ENCODE measurements at places on chromosomes 11 and 22. TPM values are rescaled to one million over a fixed set of nuclear protein-coding genes. Genes with fewer than 3 reads are reported as not detected.

Gene USH1C
- total RNA-seq, result not detected

Gene CECR2
- 1.2 TPM for total RNA-seq

Gene ART1
- not detected for total RNA-seq

Gene KCNJ11
- total RNA-seq, result 1.0 TPM

Gene FAM180B
- total RNA-seq, result not detected

Gene MUC2
- not detected for total RNA-seq

Gene LRRN4CL
- not detected for total RNA-seq

Gene INCENP
- 16.9 TPM for total RNA-seq

Gene IL18
- total RNA-seq, result 0.35 TPM

Gene KCNQ1OT1
- total RNA-seq, result 2.2 TPM

Gene RASSF10
- 0.34 TPM for total RNA-seq

Gene LDHAL6A
- not detected for total RNA-seq

Gene OMP
- total RNA-seq, result not detected

Gene FOLR3
- not detected for total RNA-seq

Gene OR51I1
- not detected for total RNA-seq

Gene APOBEC3A
- total RNA-seq, result not detected

Gene GLYATL2
- total RNA-seq, result not detected

Gene THOC5
- 41.0 TPM for total RNA-seq

Gene FGF3
- not detected for total RNA-seq
